ENCODE measurements at places on chromosomes 6 and 20.

DNA sequence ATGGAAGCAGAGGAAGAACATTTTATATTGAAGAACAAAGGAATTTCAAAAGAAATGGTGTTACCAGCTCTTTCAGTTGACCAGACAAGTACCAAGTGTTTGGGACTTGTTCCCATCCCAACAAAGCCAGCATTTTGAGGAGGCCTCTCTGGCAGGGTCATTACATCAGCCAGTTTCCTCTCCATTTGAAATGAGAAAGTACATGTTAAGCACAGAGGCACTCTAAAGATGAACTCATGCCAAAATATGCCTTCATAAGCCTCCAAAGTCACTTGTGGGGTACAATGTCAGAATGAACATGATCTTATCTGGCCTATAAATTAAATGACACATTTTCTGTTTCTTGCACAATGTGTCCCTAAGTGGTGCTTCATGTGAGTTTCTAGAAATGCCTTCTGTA is 223.9 kb downstream of the PRL start:
- no peak for DNase-seq

- no peak for DNase-seq
These were observed 54.3 kb upstream of the APCDD1L start for GRCh38 chr20:58569241-58570125.

DNA sequence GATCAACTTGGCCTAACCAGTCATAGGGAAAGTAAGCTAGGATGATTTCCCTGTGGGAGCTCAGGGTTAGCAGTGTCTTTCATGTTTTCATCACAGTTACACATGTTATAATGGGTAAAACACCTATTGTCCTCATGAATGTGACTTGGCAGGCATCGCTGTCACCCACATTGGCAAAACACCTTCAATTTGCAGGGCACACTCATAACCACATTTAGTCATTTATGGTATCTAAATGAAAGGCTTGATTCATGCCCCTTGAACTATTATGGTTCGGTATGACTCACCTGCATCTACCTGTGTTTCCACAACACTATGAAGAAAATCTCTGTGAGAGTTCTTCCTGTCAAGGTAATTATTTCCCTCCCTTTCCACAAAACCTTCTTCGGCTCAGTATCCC is 49.2 kb downstream of the FRK start:
- DNase-seq = peak; percentile 61

GRCh38 chr6:53651205-53651763 is 14.3 kb downstream of the KLHL31 start:
- peak; percentile 73 for DNase-seq

- peak; percentile 93 for DNase-seq
These were observed at the start of gene CUL9 for GRCh38 chr6:43181942-43182860. CUL9 (plus strand) TSS chr6:43182196; CDS start chr6:43184311, 2,115 bp downstream.

- no peak for DNase-seq
These were observed 79.1 kb upstream of the MAN1A1 start for GRCh38 chr6:119428633-119429032.

- no peak for DNase-seq
These were observed 124.2 kb downstream of the SLC16A10 start for GRCh38 chr6:111211411-111212030.

- DNase-seq = no peak
These were observed 401.6 kb upstream of the CITED2 start for GRCh38 chr6:139776041-139776440.

- peak; percentile 40 for DNase-seq
These were observed 6.8 kb upstream of the MRPS10 start for GRCh38 chr6:42224222-42225028.

DNA sequence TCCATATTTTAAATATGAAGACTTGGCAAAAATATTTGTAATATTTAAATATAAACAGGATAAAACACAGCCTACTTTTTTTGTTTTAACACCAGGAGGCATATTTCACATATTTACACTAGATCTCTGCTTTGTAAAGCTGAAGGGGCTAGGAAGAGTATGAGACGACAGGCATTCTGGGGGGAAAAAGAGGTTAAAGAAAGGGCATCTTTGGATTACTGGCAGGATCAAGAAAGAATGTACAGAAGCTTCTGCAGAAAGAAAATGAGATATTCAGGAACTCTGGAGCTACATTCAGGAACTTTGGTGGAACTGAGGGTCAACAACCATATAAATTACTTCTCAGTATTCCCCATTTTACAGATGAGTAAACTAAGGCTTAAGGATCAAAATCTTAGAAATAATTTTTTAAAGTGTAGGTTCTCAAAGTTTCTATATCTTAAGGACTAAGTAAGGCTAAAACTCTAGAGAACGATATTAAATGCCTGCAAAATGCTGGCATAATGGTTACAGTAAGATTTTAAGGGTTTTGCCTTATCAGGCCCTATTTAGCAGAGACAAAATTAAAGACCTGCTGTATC is 156.5 kb downstream of the CDK19 start:
- DNase-seq = no peak

GRCh38 chr6:167921831-167922230 is 75.6 kb upstream of the KIF25 start:
- no peak for DNase-seq

DNA sequence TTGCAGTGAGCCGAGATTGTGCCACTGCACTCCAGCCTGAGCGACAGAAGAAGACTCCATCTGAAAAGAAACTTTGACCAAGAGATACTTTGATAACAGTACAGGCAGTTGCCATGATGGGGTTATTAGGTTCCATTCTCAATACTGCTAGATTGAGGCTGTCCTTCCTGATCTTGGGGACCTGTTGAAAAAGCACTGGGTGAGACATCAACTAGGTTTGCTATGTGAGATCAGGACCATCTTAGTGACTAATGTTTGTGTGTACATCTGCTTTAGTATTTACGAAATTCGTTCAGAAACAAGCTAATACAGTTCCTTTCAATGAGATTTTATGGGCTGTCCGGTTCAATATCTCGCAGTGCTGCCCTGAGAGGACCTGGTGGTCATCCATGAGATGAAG is 2.6 kb downstream of the DSE start:
- no peak for DNase-seq

DNA sequence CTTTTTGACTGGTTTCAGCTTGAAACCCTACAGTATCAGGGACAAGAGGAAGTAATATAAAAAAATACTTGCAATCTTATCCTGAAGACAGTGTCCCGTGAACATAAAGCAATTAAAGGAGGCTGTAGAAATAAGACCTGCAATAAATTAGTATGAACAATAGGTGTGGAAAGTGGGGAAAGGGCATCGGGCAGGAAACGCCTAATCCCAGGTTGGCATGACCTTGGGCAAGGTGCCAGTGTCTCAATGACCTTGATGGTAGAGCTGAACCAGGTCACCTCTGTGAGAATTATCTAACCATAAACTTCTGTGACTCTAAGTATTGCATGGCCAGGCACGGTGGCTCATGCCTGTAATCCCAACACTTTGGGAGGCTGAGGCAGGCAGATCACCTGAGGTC is 115.2 kb downstream of the LY86 start:
- no peak for DNase-seq

GRCh38 chr6:3900744-3901336 is 51.7 kb downstream of the FAM50B start:
- no peak for DNase-seq

All from Calu3 (cell line).